PC-9 (cell line): ENCODE measurements at places on chromosomes 5 and 9. TPM values are rescaled to one million over a fixed set of nuclear protein-coding genes. Genes with fewer than 3 reads are reported as not detected.

Gene TAF11L10
- not detected in 2 replicates for total RNA-seq

Gene CDH9
- total RNA-seq, result not detected in 2 replicates

Gene IPO11
- 37.1 and 47.1 TPM in 2 replicates for total RNA-seq

Gene DAPK1
- total RNA-seq, result 100 and 158 TPM in 2 replicates

Gene TOR1B
- 26.5 and 30.5 TPM in 2 replicates for total RNA-seq

Gene FOXD4L6
- total RNA-seq, result 0.20 TPM in 1 of 2 replicates, not detected in the other

Gene FOXD4L5
- 0.37 and 0.40 TPM in 2 replicates for total RNA-seq

DNA sequence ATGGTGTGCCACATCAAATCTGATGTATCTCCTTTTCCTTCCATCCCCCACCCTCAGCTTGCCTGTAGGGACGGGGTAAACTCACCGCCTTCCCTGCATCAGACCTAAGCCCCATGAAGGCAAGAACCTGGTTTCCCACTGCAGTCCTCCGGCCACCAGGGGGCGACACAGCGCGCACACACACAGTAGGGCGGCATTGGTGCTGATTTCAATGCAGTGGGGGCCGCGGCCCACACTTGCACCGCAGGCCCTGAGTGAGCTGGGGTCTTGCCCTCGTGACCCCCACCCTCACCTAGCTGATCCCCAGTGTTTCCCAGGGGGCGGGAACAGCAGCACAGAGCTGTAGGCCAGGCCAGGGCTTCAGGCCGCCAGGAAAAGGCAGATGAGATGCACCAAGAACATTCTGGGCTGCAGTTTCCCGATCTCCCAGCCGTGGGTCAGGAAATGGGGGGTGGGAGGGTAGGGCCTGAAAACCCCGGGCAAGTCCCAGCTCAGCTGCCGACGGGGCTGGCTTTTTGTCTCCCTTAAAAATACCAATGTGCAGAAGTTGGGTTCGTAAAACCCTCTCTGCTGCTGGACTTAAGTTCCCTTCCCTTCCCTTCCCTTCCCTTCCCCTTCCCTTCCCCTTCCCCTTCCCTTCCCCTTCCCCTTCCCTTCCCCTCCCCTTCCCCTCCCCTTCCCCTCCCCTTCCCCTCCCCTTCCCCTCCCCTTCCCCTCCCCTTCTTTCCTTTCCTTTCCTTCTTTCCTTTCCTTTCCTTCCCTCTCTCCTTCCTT is 19.5 kb downstream of the FAM163B start:
- DNase-seq, result no peak

DNA sequence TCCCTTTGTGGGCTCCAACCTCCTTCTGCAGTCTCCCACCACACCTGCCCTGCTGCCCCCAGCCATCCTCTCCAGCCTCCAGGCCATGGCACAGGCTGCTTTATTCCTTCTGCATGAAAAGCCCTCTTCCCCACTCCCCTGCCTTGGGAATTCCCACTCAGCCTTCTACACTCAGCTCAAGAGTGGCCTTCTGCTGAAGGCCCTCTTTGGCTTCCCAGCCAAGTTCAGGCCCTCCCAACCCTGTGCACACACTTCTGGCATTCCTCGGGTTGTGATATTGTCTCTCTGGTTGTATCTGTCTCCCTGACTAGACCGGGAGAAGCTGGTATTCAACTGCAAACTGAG is 5.7 kb downstream of the SHB start:
- DNase-seq, result no peak

DNA sequence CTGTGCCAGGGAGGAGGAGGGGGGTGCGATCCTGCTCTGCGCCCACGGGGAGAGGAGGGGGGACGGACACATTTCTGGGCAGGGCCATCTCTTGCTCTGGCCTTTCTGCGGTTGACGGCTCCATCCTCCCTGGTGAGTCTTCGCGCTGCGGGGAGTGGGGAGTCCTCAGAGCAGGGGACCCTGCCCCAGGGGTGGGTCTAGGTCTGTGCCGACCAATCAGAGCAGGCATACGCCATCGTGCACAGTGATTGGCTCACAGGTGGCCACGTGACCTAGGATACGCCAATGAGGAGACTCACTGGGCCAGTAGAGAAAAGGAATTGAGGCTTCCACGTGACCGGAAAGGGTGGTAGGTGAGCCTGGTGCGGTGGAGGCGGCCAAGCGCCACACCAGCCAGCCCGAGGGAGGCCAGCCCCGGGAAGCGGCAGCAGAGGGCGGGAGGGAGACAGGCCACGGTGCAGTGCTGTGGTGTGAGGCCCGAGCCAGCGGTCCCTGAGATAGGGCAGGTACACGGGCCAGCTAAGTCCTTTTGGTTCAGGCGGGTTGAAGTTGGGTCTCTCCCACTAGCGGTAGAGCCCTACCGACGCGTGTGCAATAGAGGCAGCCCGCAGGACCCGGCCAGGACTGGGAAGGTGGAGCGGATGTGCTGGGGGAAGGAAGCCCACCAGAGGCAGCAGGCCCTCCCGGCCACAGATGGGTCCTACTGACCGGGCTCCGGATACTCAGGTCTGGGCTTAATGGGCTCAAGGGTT is 65.2 kb upstream of the RNF130 start:
- no peak for DNase-seq

DNA sequence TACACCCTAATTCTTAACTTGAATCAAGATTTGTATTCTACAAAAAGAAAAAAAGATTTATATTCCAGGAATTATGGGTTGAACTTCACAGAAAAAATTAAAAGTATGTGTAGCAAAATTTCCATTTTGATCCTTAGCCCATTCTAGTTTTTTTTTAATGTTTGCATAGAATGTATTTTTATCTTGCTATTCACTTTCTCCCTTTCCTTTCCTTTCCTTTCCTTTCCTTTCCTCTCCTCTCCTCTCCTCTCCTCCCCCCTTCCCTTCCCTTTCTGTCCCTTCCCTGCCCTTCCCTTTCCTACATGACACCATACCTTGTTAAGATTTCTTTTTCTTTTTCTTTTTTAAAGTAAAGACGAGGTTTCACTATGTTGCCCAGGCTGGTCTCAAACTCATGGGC is 542.5 kb upstream of the PTGER4 start:
- DNase-seq, result no peak

- no peak for DNase-seq
Measured at GRCh38 chr9:109013679-109014607, 644 bp upstream of the CTNNAL1 start.

- peak; percentile 61 for DNase-seq
Measured at GRCh38 chr5:149172261-149172660, 31.0 kb downstream of the ABLIM3 start.
